ENCODE measurements at places on chromosomes 3 and 15. TPM values are rescaled to one million over a fixed set of nuclear protein-coding genes. Genes with fewer than 3 reads are reported as not detected.

Gene TRH
- total RNA-seq, result not detected

Gene FBN1
- total RNA-seq, result 0.22 TPM

Gene MKRN2OS
- total RNA-seq, result not detected

Gene TNFSF10
- 65.6 TPM for total RNA-seq

Gene ACOX2
- total RNA-seq, result not detected

Gene FETUB
- not detected for total RNA-seq

Gene CNTN4
- total RNA-seq, result not detected

Gene CPNE9
- total RNA-seq, result 0.58 TPM

Gene CCDC39
- not detected for total RNA-seq

Gene TMOD2
- total RNA-seq, result 20.3 TPM

Gene C3orf70
- not detected for total RNA-seq

- no peak for DNase-seq
Measured at GRCh38 chr3:71133865-71134264, 449.7 kb downstream of the FOXP1 start.

GRCh38 chr15:47718497-47719437 lies 1.5 kb downstream of the SEMA6D start:
- DNase-seq, result no peak

- DNase-seq, result no peak
Measured at GRCh38 chr3:194130807-194131589, 5.0 kb upstream of the HES1 start.

DNA sequence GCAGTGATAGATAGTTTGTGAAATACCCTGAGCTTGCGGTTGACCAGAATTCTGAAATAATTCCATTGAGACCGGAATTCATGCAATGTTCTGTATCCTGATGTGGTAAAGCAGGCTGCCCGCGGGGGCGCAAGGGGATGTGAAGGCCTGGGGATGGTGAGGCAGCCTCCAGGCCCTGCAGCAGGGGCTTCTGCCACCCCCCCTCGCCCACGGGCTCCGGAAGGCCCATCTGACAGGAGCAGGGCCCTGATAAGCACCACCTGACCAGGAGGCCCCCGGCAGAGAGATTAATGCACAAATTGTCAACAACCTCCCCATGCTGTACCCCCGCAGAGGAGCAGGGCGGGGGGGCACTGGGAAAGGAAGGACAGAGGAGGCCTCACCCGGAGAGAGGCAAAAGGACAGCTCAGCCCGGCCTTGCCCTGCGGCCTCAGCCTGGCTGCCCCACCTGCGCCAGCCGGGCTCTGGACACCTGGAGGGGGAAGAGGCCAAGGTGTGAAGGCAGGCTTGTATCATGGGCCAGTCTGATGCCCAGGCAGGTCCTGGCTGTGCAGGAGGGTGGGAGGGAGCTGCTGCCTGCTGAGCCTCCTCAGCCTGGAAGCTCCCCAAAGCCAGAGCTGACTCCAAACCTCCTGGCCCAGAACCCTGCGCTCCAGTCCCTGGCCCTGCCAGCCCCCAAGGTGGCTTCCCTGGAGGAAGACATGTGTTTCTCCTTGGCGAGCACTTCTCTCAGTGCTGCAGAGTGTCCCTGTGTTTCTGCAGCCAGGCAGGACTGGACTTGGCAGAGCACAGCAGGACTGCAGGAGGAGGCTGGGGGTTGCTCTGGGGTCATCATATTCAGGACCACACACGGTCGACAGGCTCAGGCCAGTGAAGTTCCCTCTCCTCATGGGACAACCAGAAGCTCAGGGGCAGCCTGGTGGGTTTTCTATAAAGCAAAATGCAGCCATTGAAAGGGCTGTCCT lies 46.5 kb downstream of the RPN1 start:
- DNase-seq, result no peak

GRCh38 chr3:48301800-48302166 lies 31.7 kb downstream of the SPINK8 start:
- DNase-seq, result no peak

- DNase-seq, result no peak
Measured at GRCh38 chr3:146777941-146778340, 172.8 kb upstream of the PLSCR5 start.

DNA sequence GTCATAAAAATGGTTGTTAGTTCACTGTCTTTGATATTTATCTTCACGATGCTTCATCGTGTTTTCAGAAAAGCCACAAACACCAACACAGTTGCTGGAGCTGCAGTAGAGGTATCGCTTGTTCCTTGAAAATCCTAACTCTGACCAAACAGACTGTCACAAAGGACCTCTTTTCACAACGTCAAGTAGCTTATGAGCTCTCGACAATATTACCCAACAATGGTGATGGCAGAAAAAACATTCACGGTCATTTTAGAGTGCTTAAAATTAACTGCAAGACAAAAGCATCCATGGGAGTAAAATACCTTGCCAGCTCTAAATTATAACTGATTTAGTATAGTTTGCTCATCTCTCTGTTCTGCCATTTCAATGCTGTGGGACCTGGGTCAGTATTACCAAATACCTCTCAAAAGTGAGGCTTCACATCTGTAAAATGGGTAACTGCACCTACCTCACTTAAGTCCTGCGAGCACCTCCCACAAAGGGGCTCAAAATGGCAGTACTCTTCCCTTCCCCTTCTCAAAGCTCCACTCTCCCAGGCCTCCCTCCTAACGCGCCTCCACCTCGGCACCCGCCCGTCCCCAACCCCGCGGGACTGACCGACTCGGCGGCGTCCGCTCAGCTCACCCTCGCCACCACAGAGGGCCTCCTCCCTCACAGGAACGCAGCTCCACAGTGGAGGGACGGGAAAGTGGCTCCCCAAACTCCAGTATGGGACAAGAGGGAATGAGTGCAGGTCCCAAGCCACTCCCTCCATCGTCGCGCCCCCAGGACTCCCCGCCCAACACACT lies 546 bp downstream of the TRIM59 start:
- no peak for DNase-seq

DNA sequence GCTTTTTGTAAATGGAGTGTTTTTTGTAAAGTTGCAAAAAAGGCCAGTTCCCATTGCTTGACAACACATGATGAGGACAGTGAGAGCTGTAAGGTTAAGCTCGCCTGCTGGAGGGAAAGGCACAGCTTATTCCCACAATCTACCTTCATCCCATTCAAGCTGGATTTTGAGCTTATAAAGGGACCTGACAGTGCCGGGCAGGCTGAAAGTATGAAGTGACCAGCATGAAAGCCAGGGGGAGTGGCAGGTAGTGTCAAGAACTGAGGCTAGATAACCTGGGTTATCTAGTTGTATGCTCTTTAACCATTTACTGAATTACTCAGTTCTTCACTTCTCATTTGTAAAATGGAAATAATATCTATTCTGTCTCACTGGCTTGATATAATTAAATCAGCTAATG lies 52.3 kb upstream of the KPNA4 start:
- no peak for DNase-seq

DNA sequence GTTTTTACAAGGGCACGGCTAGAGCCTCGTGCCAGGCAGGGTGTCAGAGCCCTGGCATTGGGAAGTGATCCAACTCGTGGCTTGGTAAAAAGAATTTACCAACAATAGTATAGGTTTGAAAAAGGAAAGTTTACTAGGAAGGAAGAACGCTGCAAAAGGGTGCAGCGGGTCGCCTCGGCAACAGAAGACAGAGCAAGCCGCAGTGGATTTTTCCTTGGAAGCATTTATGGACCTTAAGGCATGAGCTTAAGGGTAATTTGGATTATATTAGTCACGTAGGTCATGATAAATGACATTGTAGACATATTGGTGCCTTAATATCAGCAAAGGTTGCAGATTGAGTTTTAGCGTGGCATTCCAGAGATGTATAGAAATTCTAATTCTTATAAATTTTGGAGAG lies 163.4 kb upstream of the PPP2R3A start:
- no peak for DNase-seq

DNA sequence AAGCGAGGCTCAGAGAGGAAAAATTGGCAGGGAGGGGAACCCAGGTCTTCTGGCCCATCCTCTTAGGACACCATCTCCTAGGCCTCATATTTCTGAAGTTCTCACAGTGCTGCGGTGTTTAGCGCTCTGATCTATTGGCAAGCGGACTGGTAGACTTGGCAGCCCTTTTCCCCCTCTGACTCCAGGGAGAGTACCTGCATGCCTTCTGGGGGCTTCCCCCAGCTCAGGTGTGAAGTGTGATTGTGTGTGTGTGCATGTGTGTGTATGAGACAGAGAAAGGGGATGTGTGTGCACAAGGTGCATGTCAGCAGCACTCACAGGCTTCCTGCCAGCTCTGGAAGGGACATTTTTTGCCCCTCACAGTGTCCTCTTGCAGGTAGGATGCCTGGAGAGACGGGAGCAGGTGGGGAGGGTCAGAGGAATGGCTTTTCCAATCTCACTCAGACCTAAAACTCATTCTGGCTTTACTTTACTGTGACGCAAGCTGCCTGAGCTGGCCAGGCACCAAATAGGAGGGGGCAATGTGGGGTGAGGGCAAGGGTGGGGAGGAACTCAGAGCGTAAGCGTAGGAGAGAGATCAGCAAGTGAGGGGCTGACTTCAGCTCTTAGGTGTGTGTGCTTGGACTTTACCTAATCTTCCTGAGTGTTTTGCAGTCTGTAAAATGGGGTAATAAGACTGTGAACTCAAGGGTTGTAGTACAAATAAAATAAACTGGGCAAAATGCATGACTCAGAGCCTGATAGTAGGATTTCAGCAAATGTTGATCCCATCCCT lies 4.0 kb upstream of the IL17RE start:
- DNase-seq, result no peak

- no peak for DNase-seq
Measured at GRCh38 chr3:197564097-197564843, 8.5 kb upstream of the BDH1 start.

- DNase-seq, result peak; percentile 6
Measured at GRCh38 chr3:184005941-184006507, 11.7 kb downstream of the ABCC5 start.

DNA sequence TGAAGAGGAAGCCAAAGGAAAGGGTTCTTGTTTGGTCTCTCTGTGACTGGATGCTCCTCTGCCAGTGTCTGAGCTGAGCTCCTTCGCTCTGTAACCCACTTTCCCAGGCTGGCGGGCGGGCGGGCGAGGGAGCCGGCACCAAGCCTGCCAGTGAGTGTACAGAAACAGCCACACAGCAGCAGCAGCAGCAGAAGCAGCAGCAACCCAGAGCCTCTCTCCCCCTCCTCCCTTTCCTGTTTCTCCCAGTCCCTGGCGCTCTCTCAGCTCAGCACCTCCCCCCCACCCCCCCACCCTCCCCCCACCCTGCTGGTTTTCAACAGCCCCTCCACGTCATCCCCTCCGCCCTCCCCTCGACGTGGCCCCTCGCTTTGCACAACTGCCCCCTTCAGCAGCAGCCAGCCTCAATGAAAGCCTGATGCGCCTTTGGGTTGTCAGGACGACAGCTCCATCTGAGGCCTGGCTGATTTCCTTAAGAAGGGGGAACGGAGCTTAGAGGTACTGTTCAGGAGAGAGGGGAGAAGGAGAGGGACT lies at the start of gene LSAMP:
Gene LSAMP, minus strand, starts transcription at position 177 of the 531 bp plus-strand sequence.
- DNase-seq, result no peak

DNA sequence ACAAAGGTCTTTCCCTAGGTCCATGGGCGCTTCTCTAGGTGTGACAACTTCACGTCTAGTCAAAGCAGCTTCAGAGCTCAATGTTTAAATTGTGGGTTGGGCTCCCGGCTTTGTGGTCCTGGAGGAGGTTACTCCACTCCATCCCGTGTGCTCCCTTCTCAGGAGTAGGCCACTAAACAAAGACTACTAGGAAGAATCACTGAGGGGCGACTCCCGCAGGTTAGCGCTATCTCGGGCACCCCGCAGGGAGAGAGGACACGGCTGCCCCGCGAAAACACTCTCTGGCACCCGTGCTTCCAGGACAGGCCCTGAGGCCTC lies 500 bp downstream of the PARP6 start:
- DNase-seq, result no peak

DNA sequence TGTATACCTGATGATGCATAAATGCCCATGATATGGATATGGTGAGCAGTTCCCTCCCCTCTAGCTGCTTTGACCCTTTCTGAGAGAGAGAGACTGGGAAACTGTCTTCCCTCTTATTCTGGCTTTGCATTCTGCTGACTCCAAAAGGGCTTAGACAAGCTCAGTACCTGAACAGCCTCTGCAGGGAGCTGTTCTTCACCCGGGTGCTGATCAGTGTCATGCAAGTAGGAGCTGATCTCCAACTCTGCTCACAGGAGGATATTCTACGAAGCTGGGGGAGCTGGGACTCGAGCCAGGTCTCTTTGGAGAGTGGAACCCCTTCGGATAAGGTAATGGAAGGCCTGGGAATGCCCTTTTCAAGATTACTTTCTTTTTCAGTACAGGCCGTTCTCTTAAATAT lies 237.1 kb downstream of the RYR3 start:
- no peak for DNase-seq

GRCh38 chr3:157070678-157070999 lies 89.3 kb downstream of the CCNL1 start:
- no peak for DNase-seq

- no peak for DNase-seq
Measured at GRCh38 chr3:6125520-6125919, 735.4 kb upstream of the GRM7 start.

DNA sequence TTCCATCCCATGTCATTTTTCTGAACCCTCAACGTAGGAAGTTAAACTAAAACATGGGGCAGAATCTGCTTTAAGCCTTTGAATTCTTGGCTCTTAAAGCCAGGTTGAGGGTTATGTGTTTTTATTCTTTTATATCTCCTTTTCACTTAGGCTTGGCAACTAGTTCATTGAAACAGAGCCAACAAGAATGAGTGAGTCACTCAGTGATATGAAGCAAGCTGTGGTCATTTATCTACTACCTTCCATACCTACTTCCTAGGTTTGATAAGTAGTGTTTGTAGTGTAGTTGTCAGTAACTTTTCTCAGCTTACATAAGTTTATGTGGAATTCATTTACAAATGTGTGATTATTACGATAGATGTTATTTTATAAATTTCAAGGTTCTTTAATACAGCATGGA lies 67.4 kb downstream of the SNRPN start:
- no peak for DNase-seq

- DNase-seq, result no peak
Measured at GRCh38 chr15:64045774-64046420, 388 bp downstream of the DAPK2 start.

- DNase-seq, result no peak
Measured at GRCh38 chr3:80366808-80367548, 599.2 kb upstream of the ROBO1 start.

DNA sequence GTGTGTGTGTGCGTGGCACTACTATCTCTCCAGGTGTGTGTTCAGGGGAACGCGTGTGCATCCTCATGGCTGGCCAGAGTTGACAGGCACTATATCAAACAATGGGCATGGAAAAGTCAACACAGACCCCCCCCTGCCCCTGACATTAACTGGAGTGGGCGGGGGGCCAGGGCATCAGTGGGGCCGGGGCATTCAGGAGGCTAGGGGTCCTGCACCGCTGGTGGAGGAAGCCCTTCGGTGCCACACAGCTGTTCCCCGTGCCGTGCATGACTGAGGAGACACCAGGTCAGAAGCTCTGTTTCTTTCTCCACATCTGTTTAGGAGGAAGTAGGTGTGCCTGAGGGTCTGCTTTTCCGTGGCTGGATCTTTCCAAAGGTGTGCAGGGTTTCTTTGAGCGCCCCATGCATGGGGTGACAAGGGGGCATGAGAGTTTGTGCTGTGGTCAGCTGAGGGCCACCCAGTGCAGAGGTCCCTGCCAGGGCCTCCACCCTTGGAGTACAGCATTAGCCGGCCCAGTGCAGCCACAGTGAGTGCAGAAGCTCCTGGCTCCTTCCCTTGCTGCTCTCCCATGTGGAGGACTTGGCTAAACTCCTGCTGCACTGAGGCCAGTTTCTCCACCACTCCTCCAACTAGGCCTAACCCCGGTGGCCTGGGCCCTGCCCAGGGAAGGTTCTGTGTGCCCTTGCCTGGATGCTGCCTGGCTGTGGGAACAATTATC lies 7.5 kb downstream of the C3orf22 start:
- DNase-seq, result no peak

GRCh38 chr3:81958972-81959640 lies 197.7 kb upstream of the GBE1 start:
- no peak for DNase-seq

Measured in CD4-positive, alpha-beta memory T cell (primary cell).